Activated T-cell treated with anti-CD3 and anti-CD28 coated beads for 4 hours (primary cell): ENCODE measurements at places on chromosomes 2 and 18.

DNA sequence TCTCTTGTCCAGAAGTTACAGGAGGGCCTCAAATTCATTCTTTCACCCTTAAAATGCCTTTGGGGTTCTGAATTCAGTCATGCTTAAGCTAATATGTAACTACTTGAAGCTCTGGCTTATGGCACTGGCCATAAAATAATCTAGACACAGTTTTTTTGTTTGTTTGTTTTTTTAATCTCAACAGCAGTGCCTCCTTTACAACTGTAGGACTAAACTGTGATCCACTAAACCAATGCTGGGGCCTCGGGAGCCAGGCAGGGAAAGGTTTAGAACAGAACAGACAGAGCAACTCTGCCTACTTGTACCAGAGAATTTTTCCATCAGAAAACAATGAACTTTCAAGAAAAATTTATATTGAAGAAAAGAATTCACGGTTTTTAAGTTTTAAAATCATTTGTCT is 1.7 kb downstream of the STAM2 start:
- no peak for DNase-seq

DNA sequence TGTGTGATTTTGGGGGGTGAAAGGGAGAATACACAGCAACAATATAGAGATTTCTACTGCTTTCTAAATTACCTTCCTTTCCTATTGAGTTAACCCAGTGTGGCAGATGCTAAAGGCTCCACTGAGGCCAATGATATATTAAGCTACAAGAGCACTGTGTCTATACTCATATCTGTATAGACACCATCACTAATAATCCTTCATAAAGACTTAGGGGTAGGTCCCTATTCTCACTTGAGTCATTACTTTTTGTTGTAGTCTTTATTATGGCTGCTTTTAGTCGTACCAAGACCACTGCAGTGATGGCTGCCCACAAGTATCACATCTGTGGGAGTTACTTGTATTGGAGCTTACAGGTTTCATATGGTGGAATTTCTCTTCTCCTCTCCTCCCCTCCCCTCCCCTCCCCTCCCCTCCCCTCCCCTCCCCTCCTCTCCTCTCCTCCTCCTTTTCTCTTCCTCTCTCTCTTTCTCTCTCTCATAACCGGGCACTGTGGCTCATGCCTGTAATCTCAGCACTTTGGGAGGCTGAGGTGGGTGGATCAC is 637.6 kb downstream of the ADCYAP1 start:
- DNase-seq, result no peak

GRCh38 chr2:46299365-46300263 is 2.4 kb downstream of the EPAS1 start:
- no peak for DNase-seq

GRCh38 chr2:72993933-72994280 is 76.6 kb downstream of the EMX1 start:
- DNase-seq, result no peak

DNA sequence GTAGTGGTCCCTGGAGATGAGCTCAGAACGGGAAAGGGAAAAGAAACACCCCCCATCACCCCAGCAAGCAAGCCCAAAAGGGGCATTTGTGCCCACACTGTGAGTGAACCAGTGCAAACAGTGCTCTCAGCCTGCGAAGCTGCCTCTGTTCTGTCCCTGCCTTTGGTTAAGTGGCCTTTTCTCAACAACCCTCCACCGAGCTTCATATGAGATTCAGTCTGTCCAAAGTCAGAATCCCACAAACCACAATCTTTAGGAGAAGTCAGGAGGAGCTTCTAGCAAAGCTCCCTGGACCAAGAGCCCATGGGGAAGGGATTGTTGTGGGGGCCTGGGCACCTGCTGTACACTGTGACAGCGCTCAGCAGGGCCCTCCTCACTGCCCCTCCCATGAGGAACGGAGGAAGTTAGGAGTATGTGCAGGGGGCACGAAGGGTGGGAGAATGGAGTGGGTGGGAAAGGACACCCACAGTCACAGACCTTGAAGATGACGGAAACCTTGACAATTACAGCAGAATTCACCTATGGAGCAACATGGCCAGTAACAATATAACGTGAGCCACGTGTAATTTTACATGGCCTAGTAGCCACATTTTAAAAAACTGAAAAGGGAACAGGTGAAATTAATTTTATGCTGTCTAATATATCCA is 119.5 kb downstream of the SMAD7 start:
- DNase-seq, result no peak

- DNase-seq, result no peak
These were observed 466.3 kb upstream of the RAB12 start for GRCh38 chr18:8142932-8143331.

DNA sequence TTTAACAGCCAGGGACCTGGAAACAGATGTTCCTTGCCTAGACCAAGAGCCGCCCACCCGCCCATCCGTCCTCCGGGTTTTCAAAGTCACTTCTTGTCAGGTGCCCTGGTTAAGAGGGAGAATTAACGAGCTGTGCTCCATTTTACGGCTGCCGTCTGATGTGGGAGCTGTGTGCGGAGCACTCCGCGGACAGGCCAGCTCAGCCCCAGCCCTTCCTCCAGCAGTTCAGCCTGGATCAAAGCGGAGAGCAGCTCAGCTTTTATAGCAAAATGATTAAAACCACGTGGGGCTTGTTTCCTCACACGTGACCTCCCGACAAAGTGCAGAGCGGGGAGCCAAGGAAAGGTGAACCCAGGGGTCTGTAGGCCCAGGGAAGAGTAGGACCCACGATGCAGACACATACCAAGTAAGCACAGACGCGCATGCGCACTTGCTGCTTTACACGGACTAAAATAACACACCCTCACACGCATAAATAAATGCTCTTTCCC is 46.1 kb upstream of the PKDCC start:
- DNase-seq, result no peak

- DNase-seq, result no peak
These were observed 130.1 kb downstream of the LNPK start for GRCh38 chr2:175872005-175872348.
